WTC11 (cell line): ENCODE measurements at places on chromosomes 2 and 18.

DNA sequence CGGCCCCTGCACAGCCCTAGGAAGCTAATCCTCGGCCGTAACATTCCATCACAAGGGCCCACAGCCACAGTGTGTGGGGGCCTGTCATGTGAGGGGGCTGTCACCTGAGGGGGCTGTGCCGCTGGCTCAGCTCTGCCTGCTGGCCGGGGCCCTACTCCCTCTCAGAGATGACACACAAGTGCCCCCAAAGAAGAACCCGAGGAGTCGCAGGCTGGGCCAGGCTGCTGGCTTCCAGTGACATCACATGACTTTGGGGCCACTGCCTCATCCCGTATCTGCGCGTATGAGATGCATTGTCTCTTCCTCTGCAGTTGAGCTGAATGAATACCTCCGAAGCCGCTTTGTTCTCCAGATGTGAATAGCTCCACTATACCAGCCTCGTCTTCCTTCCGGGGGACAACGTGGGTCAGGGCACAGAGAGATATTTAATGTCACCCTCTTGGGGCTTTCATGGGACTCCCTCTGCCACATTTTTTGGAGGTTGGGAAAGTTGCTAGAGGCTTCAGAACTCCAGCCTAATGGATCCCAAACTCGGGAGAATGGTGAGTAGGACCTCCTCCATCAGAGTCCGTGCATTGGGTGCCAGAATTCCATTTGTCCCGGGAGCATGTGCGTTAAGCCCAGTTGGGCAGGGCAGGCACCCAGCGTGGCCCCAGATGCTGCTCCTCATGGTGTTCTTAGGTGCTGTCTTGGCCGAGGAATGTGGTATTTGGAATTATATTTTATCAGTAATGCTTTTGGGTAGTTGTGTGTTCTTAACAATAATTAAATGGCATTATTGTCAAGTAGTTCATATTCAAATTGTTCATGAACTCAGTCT lies at the start of gene CNDP1:
TSS of gene CNDP1 (plus strand) at position 351 of the 820 bp plus-strand sequence. CDS start at position 519, 168 bp downstream.
- DNase-seq = no peak
- H3K27me3 ChIP-seq = no peaks in the 10 kb centered on the region
- H3K4me1 ChIP-seq = 0 out of 2 replicates have a peak, but pooled peaks cover 4% of the 10 kb centered on the region
- no peak within 1 kb of the TSS for H3K27ac ChIP-seq

GRCh38 chr2:20448977-20449306 lies 2.1 kb downstream of the RHOB start:
- H3K36me3 ChIP-seq = no peaks in the 10 kb centered on the region
- no peak for DNase-seq
- H3K27ac ChIP-seq = no peak overlapping the region
- H3K4me3 ChIP-seq = peak overlapping the region; percentile 42
- H3K27me3 ChIP-seq = peaks cover 75% of the 10 kb centered on the region

DNA sequence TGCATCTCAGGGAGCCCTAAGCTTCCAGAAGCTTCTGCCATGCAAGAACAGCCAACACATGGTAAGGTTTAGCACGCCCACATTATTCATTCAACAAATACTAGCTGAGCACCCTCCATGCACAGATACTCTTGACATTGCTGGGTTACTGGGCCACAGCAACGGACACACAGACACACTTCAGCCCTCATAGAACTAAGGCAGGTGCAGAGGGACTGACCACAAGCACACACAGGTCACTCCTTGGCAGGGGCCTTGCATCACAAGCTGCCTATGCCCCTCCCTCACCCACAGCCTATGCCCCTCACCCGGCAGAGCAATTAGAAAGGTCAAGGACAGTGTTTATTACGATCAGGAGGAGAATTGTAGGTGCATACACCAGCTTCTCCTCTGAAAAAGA lies 15.8 kb downstream of the SLC14A2 start:
- no peaks in the 10 kb centered on the region for H3K36me3 ChIP-seq
- no peak overlapping the region for H3K4me3 ChIP-seq
- no peaks in the 10 kb centered on the region for H3K27me3 ChIP-seq
- peaks cover 13% of the 10 kb centered on the region for H3K4me1 ChIP-seq
- no peak overlapping the region for H3K27ac ChIP-seq

GRCh38 chr2:209830722-209831465 lies 59.3 kb downstream of the UNC80 start:
- H3K4me3 ChIP-seq = no peak overlapping the region
- no peak overlapping the region for H3K27ac ChIP-seq
- H3K36me3 ChIP-seq = no peaks in the 10 kb centered on the region

- peaks cover 31% of the 10 kb centered on the region for H3K4me1 ChIP-seq
- H3K4me3 ChIP-seq = no peak overlapping the region
- no peaks in the 10 kb centered on the region for H3K27me3 ChIP-seq
- H3K27ac ChIP-seq = no peak overlapping the region
Observed at GRCh38 chr18:36950282-36950681, 121.4 kb downstream of the KIAA1328 start.

DNA sequence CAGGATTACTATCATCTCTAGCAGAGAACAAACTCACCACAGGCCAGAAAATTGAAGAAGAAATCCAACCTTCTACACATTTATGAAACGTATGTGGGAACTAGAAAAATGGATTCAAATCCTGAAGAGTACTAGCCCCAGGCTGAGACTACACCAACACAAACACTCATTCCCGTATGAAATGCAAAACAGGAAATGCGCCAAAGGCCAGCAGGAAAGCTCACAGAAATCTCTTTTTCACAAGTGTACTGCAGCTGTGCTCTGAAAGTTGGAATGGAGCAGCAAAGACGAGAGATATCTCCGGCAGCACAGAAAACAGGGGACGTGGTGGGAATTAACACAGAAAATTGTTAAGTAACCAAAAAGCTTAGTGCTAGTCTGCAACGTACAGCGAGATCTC lies 913.5 kb downstream of the TDRD15 start:
- peak overlapping the region; percentile 89 for H3K27ac ChIP-seq
- DNase-seq = no peak
- H3K4me3 ChIP-seq = 0 out of 2 replicates have a peak overlapping the region, but pooled peaks have one; percentile 2
